ENCODE measurements at places on chromosomes 1 and 21. TPM values are rescaled to one million over a fixed set of nuclear protein-coding genes. Genes with fewer than 3 reads are reported as not detected.

Gene PCBP3
- total RNA-seq: 1.9 TPM

Gene PIK3R3
- 1.3 TPM for total RNA-seq

Gene ELF3
- 0.27 TPM for total RNA-seq

Gene RHOU
- total RNA-seq: 1.2 TPM

Gene LCE1F
- total RNA-seq: not detected

Gene ZMYND12
- 1.4 TPM for total RNA-seq

Gene SV2A
- total RNA-seq: 9.1 TPM

Gene PCP4
- not detected for total RNA-seq

Gene ACTL8
- not detected for total RNA-seq

Gene CSF1
- 33.3 TPM for total RNA-seq

Gene IBA57
- total RNA-seq: 9.7 TPM

Gene AMY1B
- total RNA-seq: not detected

Gene ARF1
- 350 TPM for total RNA-seq

Gene LHX8
- total RNA-seq: not detected

Gene SLC45A3
- 0.65 TPM for total RNA-seq

Gene OR14K1
- total RNA-seq: not detected

Gene TBX19
- 1.5 TPM for total RNA-seq

Gene TTC39A
- total RNA-seq: not detected

Gene PGM1
- 47.4 TPM for total RNA-seq

Gene KIF21B
- 93.5 TPM for total RNA-seq

Gene GJC2
- total RNA-seq: 3.5 TPM

Gene FAM72A
- 27.0 TPM for total RNA-seq

Gene SLC22A15
- total RNA-seq: 0.07 TPM

Gene ZNF593OS
- not detected for total RNA-seq

Gene SEMA4A
- total RNA-seq: 23.8 TPM

Gene IFNAR2
- total RNA-seq: 34.3 TPM

Measured in activated CD8-positive, alpha-beta T cell treated with anti-CD3 and anti-CD28 coated beads for 36 hours (primary cell).